WTC11 (cell line): ENCODE measurements at places on chromosomes 6 and 20. TPM values are rescaled to one million over a fixed set of nuclear protein-coding genes. Genes with fewer than 3 reads are reported as not detected.

DNA sequence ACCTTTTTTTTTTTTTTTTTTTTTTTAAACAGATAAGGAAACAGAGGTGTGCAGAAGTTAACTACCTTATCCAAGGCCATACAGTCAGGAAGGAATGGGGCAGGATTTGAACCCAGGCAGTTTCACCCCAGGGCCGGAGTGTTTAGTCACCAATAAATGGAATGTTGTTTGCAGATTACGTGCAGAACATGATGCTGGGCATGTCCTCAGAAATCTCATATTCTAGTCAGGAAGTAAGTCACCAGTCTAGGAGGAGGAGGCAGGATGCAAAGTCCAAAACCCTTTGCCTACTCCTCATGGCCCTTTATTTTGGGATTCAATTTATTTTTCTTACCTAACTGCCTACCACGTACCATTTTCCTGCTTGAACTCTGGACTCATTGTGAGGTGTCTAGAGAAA is 57.1 kb upstream of the LRRC1 start:
- no peak for DNase-seq

ATAT1 gene
- 19.3 to 21.7 TPM (median 20.3 TPM) in 3 replicates for total RNA-seq

GRCh38 chr6:31882344-31882743 is 3.5 kb upstream of the SLC44A4 start:
- no peak for DNase-seq

SLCO4A1 gene
- 15.2 to 19.9 TPM (median 18.5 TPM) in 3 replicates for total RNA-seq

- DNase-seq, result peak; percentile 19
Observed at GRCh38 chr6:52994031-52994838, 849 bp downstream of the GSTA4 start.

CNPY3 gene
- 67.0 to 88.7 TPM (median 86.5 TPM) in 3 replicates for total RNA-seq

DNA sequence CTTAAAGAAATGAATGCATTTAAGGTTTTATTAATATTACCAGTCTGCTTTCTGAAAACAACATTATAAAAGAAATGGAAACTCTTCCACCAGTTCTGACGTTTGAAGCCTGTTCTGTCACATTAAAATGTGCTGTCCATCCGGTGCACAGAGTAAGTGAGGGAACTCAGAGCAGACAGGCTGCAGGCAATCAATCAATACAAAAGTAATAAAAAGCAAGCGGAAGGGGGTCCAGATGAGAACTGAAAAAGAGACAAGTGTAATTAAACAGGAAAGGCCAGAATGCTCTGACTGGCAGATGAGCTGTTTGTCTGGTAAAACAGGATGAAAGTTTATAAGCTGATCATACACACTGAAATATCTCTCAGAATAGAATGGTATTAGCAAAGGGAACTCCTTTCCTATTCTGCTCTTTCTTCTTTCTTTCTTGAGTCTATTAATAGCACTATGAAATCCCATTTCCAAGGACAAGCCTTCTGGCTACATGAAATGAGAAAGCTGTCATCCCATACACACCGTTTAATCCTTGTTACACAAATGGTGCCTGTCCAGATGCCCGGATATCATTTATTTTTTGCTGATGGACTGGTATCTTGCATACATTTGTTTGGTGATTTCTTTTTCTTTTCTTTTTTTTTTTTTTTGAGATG is 94.3 kb downstream of the RAMACL start:
- no peak for DNase-seq

GJA10 gene
- total RNA-seq, result not detected in 3 replicates

DNA sequence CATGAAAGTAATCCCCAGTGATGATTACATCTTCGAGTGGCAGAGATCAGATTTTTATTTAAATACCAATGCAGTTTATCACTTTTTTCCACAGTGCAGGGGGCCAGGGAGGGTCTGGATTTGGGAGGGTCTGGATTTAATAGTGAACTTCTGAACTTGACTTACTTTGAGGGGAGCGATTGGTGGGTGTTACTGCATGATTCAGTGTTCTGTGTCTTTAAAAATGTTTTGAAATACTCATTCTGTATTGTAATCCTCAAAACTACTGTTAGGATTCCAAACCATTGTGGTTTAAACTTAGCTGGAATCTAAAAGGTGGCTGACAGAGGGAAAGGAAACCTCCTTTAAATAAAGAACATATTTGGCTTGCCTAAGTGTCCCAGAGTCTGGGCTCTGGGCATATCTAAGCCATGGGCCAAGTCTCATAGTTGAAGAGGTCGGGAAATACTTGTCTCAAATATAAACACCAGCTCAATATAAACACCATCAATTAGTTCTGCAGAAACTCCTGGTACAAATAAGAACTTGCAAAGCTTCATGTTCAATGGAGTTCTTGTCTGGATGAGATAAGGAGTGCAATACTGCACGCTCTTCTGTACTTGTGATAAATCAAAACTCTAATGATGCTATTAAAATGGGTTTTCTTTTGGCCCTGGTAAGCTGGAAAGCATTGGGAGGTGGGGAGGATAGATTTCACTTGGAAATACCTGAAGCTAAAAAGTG is 14.4 kb downstream of the JARID2 start:
- no peak for DNase-seq

DNA sequence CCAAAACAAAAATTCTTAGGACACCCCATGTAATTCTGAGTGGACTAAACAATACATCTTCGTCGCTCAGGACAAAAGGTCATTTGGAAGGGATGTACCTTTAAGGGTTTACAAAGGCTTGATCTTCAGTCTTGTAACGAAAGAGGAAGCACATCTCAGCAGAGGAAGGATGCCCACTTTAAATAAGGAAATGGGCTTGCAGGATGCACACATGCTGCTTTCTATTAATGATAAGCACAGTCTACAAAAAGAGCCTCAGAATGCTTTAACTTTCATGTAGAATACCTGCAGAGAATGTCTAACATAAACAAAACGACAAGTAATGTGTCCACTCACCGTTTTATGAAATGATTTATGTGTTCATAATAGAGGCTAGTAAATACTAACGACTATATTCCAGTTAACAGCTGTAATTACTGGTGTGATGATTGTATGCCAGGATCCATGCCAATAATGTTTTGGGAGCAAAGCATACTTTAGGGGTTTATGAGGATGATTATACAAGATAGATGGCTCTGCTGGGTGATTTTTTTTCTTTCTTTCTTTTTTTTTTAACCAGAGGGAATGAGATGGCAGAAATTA is 216.9 kb downstream of the GMDS start:
- DNase-seq, result no peak

PHACTR3 gene
- 0.23 to 0.30 TPM (median 0.28 TPM) in 3 replicates for total RNA-seq

GRCh38 chr20:16674243-16674642 is 55.6 kb upstream of the SNRPB2 start:
- no peak for DNase-seq

DNA sequence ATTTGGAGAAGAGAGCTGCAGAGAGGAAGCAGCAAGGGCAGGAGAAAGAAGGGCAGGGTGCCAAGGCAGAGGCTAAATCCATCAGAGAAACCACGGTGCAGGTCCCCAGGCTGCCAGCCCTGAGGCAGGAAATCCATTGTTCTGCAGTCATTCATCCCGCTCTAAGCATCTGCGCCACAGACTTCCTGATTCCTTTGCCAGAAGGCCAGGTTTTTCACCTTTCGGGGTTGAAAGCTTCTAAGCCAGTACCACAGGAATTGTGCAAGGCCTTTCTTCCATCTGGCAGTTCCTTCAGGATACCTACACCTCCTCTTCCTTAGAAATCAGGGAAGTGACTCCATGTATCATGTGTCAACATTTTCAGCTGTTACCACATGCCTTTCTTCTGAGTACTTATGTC is 45.6 kb downstream of the ADGRF5 start:
- peak; percentile 20 for DNase-seq

GRCh38 chr6:47276377-47276776 is 33.3 kb downstream of the TNFRSF21 start:
- no peak for DNase-seq

SNAP91 gene
- 0.70 to 1.2 TPM (median 1.1 TPM) in 3 replicates for total RNA-seq

DNA sequence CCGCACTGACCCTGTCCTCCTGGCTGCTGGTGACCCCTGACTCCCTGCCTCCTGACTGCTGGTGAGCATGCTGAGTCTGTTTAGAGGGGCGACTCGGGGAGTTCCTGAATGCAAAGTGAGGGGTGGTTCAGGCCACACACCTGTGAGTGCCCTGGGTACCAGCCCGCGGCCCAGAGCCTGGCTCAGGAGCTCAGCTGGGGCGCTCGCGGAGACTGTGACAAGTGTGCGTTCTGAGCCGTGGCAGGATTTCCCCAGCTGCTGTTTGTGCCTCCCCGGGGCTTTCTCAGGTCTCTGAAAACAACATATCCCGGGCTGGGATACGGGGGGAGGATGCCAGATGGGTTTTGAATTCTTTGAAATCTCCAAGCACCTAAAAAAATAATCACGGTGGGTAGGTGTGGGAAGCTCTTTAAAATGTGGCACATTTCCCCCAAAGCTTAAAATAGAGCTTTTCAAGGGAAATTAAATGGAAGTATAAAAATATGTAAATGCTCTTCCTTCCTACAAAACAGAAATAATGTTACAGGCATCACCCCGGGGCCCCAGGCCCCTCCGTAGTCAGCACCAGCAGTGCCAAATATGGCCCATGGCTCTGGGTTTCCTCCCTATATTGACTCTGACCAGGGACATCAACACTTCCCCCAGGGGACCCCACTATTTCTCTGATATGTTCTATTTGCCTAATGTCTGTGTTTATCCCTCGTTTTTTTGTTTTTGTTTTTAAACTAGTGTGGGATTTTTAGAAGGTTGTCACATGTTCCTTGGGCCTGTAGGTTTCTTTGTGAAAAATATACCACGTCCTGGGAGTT is 49.9 kb upstream of the TAGAP start:
- DNase-seq, result no peak

DNA sequence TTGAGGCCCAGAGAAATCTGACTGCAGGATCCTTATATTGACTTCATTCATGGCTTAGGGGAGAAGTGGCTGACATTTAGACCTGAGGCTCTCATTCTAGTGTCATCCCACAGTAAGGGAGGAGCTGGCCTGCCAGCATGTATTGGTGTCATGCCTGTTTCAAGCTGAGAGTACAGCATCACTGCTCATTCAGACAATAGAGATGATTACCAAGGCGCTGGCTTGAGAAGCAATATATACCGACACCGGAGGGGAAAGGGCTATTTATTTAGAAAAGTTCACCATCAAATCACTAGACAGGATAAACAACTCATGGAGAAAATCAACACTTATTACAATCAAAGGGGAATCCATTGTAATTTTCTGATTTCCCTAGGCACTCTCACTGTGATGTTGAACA is 84.4 kb upstream of the HDAC2 start:
- DNase-seq, result no peak
